ENCODE measurements at places on chromosomes 13 and 19.

- DNase-seq: no peak
Measured at GRCh38 chr13:51619614-51620013, 35.4 kb downstream of the WDFY2 start.

DNA sequence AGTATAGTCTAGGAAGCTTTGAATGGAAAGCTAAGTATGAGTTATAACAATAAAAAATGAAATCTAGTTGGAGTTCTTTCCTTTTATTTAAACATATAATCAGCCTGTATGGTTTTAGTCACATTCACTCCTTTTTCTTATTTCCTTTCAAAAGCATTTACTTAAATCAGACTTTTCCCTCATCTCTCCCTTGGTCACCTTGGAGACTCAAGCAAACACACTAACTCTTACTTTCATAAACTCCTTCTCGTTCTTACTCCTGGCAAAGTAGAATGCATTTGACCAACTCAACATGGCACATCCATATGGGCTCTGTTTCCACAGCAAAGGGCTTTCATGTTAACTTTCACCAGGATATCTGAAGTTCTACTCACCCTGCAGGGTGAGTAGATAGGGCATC lies 400.0 kb downstream of the LMO7 start:
- no peak for DNase-seq

GRCh38 chr13:85608255-85608829 lies 190.9 kb downstream of the SLITRK6 start:
- no peak for DNase-seq

DNA sequence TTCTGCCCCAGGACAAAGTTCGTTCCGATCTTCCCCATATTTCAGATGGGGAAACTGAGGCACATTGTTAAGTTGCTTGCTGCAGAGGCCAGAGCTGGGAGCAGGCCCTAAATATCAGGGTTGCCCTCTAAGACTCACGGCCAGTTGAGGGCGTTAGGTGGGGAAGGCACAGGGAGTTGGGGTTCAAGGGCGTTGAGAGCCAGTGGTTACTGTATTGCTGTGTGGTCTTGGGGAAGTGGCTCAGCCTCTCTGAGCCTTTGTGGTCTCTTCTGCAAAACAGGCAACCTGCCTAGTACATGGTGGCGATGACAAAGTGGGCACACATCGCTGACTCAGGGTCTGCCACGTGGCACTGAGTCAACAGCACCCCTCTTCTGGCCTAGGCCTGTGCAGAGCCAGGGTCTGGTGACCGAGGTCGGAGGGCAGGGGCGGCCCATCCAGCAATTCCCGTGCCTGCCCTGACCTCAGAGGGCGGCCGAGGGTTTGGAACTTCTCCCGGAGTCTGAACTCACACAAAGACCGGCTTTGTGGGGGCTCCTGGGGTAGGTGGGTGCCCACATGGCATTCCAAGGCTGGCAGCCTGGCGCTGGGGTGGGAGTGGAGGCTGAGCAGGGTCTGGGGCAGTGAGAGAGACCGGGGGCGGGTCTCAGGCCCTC lies 10.2 kb downstream of the TNFAIP8L1 start:
- DNase-seq: no peak

DNA sequence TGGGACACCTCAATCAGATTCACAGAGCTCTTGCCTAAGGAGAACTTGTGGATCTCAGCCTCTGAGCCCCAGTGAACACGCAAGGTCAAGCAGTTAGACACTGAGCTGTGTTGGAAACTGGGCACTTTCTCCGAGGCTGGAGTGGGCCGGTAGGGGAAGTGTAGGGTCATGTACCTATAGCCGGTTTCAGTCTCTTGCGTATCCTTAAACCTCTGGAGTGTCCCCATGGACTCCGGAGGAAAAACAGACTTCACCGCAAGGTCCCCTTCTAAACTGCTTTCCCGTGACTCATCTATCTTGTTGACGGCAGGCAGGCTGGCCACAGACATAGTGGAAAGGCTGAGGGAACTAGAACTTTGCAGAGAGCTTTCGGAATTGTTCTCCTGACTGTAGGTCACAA lies 11.3 kb downstream of the IQCN start:
- no peak for DNase-seq

Data from stimulated activated CD8-positive, alpha-beta memory T cell treated with anti-CD3 and anti-CD28 coated beads, Interleukin-15, amount 100 ng/mL, for 1 hour (primary cell).